Ammon's horn (tissue), 1 donor: ENCODE measurements at places on chromosomes 12 and 14.
A peak's percentile ranks its signal among the peaks of the same experiment; 100 is the strongest.

GRCh38 chr12:102343361-102344121 lies 136.8 kb downstream of the IGF1 start:
- no peak for DNase-seq

DNA sequence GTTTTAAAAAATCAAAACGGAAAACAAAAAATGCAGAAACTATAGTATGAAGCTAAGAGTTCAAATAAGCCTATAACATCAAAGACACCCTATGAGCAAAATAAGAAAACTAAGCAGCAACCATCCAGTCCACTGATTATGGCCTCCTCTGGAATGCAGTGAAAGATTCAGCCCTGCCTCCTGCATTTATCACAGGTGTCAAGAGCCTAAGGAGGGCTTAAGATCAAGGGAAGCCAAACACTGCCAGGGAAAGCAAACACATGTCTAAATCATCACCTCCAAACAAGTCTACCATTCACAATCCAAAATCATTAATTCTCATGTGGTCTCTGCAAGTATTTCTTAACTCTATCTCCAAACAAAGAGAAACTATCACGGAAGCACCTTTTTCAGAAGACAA lies 28.4 kb downstream of the SARNP start:
- no peak for DNase-seq

- no peak for DNase-seq
Measured at GRCh38 chr14:90276646-90277367, 20.5 kb downstream of the PSMC1 start.

GRCh38 chr12:19431407-19432308 lies 7.6 kb upstream of the AEBP2 start:
- peak; percentile 47 for DNase-seq

DNA sequence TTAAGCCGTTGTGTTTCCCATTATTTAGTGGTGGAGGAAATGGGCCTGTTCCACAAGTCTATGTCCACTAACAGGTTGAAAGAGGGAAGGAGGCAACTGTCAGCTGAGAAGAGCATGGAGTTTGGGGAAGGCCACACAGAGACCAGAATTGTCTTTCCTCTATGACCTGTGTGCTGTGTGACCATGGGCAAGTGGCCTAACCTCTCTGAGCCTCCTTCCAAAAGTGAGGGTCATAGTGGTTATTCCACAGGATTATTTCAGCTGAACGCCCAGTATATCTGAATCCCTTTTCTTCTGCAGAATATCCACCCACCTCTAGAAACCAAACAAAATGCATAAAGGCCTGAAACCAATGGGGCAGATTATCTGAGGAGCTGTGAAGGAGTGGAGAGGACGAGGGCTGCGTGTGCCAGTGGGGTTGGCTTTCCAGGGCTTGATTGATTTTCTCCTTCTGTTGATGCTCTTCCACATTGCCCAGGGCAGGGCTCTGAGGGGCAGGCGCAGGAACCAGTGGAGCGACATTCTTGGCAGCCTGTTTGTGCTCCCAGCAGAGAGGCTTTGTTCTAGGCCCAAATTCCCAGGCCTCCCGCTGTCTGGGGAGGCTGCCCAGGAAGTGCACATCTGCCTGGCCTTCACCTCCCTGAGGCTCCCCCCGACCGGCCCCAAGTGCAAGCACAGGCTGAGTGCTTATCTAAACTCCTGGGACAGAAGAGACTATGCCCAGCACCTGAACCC lies 452.7 kb downstream of the BCL11B start:
- DNase-seq = no peak

GRCh38 chr12:6335451-6336078 lies 6.3 kb downstream of the TNFRSF1A start:
- peak; percentile 53 for DNase-seq

- DNase-seq = no peak
Measured at GRCh38 chr12:31523306-31523705, 67.6 kb downstream of the DENND5B start.

DNA sequence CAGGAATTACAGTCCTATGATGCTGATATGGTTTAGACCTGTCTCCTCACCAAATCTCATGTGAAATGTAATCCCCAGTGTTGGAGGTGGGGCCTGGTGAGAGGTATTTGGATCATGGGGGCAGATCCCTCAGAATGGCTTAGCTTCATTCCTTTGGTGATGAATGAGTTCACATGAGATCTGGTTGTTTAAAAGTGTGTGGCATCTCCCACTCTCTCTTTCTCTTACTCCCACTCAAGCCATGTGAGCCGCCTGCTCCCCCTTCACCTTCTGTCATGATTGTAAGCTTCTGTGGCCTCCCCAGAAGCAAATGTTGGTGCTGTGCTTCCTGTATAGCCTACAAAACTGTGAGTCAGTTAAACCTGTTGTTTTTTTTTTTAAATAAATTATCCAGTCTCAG lies 89.4 kb upstream of the ARHGAP5 start:
- no peak for DNase-seq

DNA sequence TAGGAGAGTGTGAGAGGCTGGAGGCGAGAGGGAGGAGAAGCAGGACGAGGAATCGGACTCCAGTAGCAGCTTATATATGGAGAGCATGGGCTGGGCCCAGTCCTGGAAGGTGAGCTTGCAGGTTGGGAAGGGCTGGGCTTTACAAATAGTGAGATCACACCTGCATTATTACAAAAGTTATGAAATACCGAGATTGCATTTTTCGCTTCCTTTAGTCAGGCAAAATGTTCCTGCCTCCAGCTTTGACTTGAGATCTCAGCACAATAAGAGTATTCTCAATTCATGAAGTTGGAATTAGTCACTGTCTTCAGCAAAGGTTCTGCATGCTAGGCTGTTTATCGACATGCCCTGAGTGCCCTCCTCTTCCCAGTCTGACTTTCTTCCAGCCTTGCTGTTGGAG lies at the start of gene KRT6B:
Gene KRT6B, minus strand, starts transcription at position 46 of the 400 bp plus-strand sequence. CDS start 68 bp downstream, outside the sequence.
- no peak for DNase-seq

- DNase-seq = no peak
Measured at GRCh38 chr14:71536015-71536740, 396.1 kb upstream of the RGS6 start.

- no peak for DNase-seq
Measured at GRCh38 chr12:43052441-43052840, 462.9 kb upstream of the PRICKLE1 start.

DNA sequence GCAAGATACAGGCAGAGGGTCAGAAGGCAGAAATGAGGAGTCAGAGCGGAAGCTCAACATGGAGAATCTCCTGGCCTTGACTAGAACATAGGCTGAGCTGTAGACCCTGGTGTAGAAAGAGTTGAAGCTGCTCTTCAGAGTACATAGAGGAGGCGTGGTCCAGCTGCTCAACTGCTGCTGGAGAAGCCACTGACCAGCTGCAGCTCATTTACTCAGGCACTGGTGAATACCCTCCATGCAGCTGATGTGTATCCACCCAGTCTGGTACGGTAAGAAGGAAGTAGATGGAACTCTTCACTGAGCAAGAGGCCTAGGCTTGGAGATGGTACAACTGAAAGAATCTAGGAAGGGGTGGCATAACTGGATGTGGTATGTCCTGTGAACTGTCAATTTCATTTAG lies 148.8 kb upstream of the DHRS4 start:
- no peak for DNase-seq

- no peak for DNase-seq
Measured at GRCh38 chr14:29085546-29085945, 319.0 kb downstream of the FOXG1 start.
